ENCODE measurements at places on chromosomes 16 and 17.

DNA sequence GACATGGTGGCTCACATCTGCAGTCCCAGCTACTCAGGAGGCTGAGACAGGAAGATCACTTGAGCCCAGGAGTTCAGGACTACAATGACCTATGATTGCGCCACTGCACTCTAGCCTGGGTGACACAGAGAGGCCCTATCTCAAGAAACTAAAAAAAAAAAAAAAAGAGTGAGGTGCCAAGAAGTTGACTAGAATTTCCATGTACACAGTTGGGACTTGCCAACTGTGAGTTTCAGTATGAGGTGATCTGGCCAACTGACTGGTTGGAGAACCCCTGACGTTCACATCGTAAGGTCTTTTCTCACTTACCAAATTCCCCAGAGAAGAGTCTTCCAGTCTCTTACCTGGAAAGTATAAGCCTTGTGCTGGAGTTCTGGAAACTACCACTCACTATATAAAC lies 3.1 kb upstream of the MED11 start:
- no peak for DNase-seq

DNA sequence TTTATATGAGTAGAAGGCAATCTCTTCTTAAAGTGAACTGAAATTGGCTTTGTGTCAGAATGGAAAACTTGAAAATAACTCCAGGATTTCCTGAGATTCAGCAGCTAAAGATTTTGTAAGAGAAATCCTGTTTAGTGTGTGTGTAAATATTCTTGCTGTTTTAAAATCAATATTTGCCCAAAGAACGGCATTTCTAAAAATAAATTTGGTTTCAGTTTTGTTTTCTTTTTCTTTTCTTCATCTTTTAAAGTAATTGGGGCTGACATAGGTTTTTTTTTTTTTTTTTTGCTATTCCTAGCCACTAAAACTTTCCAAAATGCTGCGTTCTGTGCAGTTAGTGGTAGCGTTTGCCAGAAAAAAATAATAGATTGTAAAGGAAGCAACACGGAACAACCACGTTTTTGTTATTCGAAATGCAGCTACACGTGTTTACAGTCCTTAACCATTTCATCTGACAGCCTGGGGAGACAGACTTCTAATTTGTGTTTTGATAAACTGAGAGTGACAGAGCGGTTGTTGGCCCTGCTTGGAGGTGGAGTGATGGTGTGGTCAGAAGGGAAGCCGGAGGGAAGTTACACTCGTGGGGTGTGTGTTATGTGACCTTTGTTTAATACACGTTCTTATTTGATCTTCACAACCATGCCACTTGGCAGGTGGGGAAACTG lies 21.6 kb upstream of the SMPD3 start:
- DNase-seq = no peak

- no peak for DNase-seq
Measured at GRCh38 chr16:86610779-86611524, 32.6 kb downstream of the FOXL1 start.

GRCh38 chr17:35169835-35170363 lies 22.3 kb downstream of the UNC45B start:
- DNase-seq = no peak

DNA sequence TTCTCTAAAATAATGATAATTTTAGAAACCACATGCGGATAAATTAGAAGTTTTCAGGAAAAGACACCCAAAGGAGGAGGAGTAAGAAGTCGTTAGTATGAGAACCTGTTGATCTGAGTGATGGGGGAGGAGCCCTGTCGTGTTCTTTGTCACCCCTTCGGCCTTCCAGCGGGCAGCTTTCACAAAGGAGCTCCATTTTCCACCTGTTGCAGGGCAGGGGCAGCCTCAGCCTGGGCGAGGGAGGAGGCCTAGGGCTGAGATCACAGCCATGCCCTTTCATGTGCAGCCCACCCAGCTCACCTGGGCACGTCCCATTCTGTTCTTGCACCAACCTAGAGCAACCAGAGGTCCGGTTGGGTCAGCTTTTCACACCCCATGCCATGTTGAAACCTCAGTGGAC lies 5.3 kb downstream of the DUSP14 start:
- peak; percentile 12 for DNase-seq

GRCh38 chr17:40541060-40541872 lies 24.0 kb downstream of the CCR7 start:
- DNase-seq = no peak

GRCh38 chr16:10743610-10744369 lies at the start of gene NUBP1:
Gene NUBP1, plus strand, starts transcription at chr16:10743842. Its CDS starts 22 bp downstream, at chr16:10743864.
- peak; percentile 99 for DNase-seq

DNA sequence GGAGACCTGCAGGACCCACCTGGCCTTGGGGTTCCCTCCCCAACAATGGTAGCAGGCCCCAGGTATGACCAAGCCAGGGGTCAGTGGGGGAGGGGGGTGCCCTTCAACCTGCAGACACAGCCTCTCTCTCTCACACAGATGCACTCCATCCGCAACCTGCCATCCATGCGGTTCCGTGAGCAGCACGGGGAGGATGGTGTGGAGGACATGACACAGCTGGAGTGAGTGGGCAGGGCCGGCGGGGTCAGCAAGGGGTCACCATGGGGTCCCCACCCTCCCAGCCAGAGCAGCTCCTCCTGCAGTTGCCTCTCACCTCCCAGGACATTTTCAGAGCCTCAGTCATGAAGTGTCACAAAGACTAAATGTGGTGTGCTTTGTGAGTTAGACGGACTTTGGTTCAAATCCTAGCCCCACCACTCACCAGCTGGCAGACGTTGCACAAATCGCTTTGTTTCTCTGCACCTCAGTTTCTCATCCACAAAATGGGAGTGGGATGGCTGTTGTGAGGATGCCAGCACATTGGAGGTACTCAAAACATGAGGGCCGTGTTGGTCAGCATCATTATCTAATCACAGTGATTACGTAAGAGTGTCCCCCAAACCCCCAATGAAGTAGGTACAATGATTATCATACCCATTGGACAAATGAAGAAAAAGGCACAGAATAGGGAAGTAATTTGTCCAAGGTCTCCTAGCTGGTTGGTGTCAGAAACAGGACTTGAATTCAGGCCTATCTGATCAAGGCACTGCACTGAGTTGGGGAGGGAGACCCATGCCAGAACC lies 16.0 kb downstream of the MYO15A start:
- DNase-seq = no peak

- DNase-seq = peak; percentile 61
Measured at GRCh38 chr17:17391668-17392370, 85.0 kb upstream of the MED9 start.

DNA sequence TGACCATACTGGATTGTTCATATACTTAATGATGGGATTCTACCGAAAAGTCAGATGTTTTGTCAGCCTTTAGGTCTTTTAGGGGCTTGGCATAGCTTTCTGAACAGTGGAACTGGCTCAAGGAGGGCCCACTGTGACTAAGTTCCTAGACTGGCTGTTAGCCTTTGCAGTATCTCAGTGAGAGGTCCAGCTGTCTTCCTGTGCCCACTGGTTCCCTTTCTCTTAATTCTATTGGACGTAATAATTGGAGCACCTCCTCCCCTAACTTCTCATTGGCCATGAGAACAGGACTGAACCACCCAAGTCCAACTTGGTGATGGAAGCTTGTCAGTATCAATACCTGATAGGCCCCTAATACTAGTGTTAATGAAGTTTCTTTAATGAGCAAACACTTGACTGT lies 13.5 kb downstream of the KPNA2 start:
- no peak for DNase-seq

DNA sequence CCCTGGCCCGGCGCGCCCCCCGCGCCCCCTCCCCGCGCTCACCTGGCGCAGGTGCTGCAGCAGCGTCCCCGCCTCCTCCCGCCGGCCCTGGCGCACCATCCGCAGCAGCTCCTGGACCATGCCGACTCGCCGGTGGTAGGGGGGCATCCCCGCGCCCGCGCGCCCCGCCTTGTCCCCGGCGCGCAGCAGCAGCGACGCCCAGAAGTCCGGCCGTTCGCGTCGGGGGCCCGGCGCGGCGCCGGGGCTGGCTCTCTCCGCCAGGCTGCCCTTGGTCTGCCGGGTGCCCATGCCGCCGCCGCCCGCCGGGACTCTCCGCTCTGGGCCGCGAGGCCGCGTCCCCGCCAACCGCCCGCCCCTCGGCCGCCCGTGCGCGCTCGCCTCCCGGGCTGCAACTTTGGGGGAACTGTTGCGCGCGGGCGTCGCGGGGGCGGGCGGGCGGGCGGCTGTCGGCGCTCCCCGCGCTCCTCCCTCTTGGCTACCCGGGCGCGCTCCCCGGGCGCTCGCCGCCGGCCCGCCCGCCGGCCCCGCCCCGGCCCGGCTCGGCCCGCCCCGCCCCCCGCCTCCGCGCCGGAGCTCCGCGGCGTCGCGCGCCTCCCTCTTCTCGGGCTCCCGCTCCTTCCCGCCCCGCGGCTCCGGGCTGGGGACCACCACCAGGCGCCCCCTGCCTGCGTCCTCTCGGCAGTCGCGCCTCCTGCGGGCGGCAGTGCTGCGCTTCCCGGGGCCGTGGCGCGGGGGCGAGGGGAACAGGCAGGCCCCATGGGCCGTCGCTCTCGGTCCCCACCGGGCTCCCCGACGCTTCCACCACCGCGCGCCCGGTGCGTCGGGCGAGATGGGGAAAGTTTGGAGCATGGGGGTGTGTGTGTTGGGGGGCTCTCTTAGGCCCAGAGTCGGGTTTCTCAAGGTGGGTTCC lies at the start of gene LRRC75A:
Gene LRRC75A, minus strand, starts transcription at position 491 of the 910 bp plus-strand sequence. Its CDS starts 203 bp downstream, at position 288.
- DNase-seq = peak; percentile 64

- no peak for DNase-seq
Measured at GRCh38 chr17:55436224-55437158, 14.9 kb upstream of the MMD start.

DNA sequence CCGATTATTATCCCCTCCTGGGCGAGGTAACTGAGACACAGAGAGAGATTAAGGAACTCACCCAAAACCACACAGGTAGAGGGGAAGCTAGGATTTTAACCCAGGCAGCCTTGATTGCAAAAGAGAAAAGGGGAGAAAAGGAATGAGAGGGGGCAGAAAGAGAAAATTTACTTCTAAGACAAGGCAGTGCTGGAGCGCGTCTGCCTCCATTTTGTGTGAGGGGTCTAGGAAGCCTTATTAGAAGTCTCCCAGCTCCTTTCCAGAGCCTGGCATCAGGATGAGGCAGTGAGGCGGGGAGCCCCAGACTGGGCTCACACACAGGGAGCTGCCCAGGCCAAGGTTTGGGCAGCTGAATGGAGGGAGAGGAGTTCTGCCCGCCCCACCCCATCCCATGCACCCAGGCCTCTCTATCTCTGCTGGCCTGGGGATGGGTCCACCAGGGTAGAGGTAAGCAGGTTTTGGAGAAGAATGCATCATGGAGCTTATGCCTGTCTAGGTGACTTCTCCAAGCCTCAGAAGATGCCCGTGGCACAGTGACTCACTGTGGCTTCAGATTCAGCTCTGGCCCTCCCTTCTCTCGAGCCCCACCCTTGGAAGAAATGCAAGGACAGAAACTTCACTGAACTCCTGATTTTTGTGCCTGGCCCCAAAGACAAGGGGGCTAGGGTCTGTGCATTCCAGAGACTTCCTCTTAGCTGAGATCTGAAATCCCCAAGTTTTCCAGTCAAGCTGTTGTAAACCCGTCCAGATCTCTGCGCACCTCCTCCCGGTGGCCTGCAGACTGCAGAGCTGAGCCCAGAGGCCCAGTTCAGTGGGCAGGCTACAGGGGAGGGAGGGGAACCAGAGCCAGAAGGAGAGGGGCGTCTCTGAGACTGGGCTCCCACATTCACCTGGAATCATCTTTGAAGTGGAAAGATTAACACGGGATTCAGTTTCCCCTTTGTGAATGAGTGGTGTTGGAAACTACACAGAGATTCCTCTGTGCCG lies 95.1 kb upstream of the CDH5 start:
- DNase-seq = no peak

DNA sequence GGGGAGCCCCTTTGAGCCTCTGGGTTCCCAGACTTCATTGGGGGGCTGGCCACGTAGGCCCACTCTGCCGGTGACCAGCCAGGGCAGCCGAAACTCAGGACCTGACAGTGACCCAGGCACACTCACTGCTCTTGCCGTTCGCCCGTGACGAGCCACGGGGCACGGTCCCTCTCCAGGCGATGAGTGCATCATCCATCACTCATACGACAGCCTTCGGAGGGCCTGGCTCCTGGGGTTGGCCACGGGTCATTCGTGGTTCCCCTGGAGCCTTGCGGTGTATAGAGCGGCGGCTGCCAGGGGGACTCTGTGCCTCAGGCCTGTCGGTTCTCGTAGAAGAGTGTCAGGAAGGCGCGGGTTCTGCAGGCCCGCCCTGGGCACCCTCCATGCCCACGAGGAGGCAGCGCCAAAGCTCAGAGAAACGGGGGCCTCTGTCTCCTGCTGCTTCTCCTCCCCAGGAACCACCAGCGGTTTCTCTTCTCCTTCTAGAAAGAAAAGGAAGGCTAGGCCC lies 11.2 kb upstream of the NUDT16L1 start:
- DNase-seq = no peak

- no peak for DNase-seq
Measured at GRCh38 chr16:11672206-11673090, 4.2 kb downstream of the SNN start.

DNA sequence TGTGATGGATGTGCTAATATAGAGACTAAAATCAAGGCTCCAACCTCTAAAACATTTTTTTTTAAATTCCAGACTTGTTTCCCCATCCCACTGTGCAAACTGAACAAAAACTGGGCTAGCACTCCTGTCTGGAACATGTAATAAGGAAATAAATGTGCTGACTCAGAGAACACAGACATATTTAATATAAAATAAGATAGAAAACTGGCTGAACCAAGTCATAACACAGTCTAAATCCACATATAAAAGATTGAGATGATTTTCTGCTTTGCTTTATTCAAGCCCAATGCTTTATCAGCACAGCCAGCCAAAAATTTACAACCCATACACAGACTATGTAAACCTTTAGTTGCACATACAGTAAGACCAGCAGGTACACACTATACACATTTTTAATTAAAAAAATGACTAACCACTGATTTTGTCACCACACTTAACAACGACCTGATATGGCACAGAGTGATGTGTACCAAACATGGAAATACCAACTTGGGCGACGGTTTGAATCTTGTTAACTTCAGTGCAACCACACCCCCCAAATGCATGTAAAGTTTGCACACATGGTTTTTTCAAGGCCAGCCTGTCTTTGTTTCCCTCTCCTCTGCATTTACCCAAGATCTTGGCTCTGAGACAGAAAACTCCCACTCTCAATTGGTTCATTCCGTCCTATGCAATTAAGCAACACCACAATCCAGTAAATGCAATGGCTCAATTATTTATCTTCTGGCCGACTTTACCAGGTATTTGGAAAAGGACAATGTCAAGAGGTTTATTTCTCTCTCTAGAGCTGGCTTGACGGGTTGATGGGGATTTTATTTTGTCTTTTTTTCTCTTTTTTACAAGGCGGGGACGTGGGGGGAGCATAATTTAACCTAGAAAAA lies 1.2 kb downstream of the STAT3 start:
- peak; percentile 65 for DNase-seq

Data from astrocyte of the hippocampus (primary cell).